SJCRH30 (cell line): ENCODE measurements at places on chromosomes 7 and 10. TPM values are rescaled to one million over a fixed set of nuclear protein-coding genes. Genes with fewer than 3 reads are reported as not detected.
A peak's percentile ranks its signal among the peaks of the same experiment; 100 is the strongest.

Gene TMEM140
- total RNA-seq = 0.12 TPM in 1 of 2 replicates, not detected in the other

Gene HTR5A
- not detected in 2 replicates for total RNA-seq

Gene EBF3
- total RNA-seq = 13.1 and 13.2 TPM in 2 replicates

Gene IDI2
- not detected in 2 replicates for total RNA-seq

Gene SUGCT
- 4.4 and 4.8 TPM in 2 replicates for total RNA-seq

Gene MCM10
- 49.5 and 53.1 TPM in 2 replicates for total RNA-seq

Gene IFIT1B
- not detected in 2 replicates for total RNA-seq

Gene CREB5
- 17.6 and 20.8 TPM in 2 replicates for total RNA-seq

Gene UPP1
- total RNA-seq = 2.4 and 3.7 TPM in 2 replicates

Gene NEUROG3
- total RNA-seq = 0.26 TPM in 1 of 2 replicates, not detected in the other

Gene RBP3
- not detected in 2 replicates for total RNA-seq

Gene NIPSNAP2
- 59.1 and 63.7 TPM in 2 replicates for total RNA-seq

Gene SLC29A4
- total RNA-seq = 39.8 and 43.1 TPM in 2 replicates

Gene LAMB1
- 100 and 106 TPM in 2 replicates for total RNA-seq

- peak; percentile 99 for DNase-seq
Measured at GRCh38 chr7:98810153-98810802, 59.5 kb downstream of the TMEM130 start.

DNA sequence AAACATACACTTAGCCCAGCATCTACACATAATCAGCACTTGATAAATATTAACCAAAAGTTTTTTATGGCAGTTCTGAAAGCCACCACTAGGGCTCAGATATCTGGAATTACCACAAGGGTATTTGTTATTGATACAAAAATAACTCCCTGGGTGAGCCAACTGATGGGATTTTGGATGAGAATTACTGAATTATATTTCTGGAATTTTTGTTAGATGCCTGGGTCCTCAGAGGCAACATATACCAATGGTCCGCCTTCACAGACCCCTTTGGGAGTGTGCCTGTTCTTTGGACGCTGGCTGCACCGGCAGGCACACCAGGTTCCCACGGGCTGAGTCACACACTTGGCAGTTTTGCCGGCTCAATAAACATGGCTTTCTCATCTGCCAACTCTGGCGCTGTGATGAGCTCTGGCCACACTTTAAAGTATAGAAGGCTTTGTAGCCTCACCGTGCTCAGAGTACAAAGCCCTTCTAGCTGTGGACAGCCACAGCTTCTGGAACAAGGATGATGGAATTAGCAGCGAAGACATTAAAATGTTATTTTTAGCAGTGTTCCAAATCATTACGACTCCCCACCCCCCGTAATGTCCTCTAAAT is 24.5 kb upstream of the EEPD1 start:
- peak; percentile 52 for DNase-seq

- peak; percentile 72 for DNase-seq
Measured at GRCh38 chr10:21496343-21497176, 28.9 kb downstream of the SKIDA1 start.

GRCh38 chr10:78214955-78215354 is 181.3 kb downstream of the RPS24 start:
- DNase-seq = no peak

- no peak for DNase-seq
Measured at GRCh38 chr10:62231805-62232204, 36.8 kb downstream of the RTKN2 start.

DNA sequence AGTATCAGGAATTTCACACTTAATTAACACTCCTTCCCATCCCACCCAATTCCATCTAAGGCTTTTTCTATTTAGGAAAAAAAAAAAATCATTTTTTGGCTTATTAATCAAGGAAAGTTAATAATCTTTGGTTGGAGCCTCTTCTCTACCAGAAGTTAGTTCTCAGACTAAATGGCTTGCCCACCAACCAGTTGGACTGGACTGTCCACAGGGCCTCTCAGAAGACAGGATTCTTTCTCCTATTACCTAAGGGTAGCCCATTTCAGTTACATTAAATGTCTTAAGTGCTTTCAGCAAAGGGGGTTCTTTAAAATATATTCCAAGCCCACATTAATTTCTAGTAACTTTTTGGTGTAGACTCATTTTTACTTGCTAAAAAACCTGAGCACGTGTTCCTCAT is 35.2 kb downstream of the GLUD1 start:
- DNase-seq = no peak

GRCh38 chr10:9994131-9994530 is 1023.5 kb upstream of the CELF2 start:
- no peak for DNase-seq

DNA sequence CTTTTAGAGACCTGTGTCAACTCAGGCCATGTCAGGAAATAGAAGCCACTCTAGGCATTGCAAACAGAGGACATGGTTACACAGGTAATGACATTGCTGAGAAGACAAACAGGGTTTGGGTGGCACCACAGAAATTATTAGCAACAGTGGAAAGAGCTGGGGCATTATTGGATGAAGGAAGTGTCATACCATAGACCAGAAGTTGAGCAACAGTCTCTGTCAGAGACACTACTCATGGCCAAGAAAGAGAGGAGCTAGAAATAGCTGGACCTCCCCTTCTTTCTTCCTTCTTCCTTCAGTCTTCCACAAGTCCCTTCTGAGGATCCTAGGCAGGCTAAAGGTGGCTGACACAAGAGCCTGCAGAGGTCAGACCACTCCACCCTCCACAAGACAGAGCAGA is 4.2 kb upstream of the LIPA start:
- DNase-seq = no peak

- DNase-seq = no peak
Measured at GRCh38 chr10:76393875-76394706, 962.7 kb downstream of the LRMDA start.

GRCh38 chr10:48811461-48811860 is 126.8 kb downstream of the WDFY4 start:
- no peak for DNase-seq

- no peak for DNase-seq
Measured at GRCh38 chr10:64097391-64098122, 576.4 kb downstream of the REEP3 start.

DNA sequence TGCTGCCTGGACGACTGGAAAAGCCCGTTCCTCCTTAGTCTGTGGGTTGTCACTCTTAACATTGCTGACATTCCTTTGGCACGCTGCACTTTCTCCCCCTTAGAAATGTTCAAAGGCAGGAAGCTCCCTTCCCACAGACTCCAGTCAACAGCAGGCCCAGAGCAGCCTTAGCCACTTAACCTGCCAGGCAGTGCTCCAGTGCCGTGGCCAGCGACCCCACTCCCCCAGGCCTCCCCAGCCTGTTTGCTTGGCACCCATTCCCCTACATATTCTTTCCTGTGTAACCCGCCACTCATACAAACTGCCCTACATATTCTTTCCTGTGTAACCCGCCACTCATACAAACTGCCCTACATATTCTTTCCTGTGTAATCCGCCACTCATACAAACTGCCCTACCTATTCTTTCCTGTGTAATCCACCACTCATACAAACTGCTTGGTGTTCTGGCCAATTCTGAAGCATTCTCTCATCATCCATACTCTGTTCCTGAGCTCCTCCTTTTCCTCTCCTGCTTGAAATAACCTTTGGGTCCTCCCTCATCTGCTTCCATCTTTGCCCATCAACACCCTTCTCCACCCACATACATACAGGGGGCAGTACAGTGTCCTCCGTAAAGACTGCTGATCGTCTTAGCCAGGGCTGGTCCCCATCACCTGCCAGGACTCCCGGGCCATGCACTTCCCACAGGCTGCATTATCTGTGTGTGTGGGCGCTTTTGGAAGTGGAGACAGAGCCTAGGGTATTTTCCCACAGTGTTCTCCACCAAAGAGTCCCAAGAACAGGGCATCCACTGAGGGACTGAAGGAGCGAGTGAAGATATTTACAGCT is 57.3 kb downstream of the ADARB2 start:
- DNase-seq = no peak

DNA sequence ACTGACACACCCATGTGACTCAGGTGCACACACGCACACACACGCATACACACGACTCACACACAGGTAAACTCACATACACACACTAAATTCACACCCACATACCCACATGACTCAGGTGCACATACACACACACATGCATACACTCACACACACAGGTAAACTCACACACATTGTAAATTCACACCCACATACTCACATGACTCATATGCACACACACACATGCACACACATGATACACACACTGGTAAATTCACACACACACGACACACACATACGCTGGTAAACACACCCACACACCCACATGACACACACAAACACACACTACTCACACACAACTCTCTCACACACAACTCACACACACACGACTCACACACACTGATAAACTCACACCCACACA is 63.6 kb downstream of the TCERG1L start:
- DNase-seq = no peak

DNA sequence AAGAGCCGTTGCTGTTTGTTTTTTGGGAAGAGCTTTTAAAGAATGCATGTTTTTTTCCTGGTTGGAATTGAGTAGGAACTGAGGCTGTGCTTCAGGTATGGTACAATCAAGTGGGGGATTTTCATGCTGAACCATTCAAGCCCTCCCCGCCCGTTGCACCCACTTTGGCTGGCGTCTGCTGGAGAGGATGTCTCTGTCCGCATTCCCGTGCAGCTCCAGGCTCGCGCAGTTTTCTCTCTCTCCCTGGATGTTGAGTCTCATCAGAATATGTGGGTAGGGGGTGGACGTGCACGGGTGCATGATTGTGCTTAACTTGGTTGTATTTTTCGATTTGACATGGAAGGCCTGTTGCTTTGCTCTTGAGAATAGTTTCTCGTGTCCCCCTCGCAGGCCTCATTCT is 31.6 kb downstream of the PFKFB3 start:
- no peak for DNase-seq

DNA sequence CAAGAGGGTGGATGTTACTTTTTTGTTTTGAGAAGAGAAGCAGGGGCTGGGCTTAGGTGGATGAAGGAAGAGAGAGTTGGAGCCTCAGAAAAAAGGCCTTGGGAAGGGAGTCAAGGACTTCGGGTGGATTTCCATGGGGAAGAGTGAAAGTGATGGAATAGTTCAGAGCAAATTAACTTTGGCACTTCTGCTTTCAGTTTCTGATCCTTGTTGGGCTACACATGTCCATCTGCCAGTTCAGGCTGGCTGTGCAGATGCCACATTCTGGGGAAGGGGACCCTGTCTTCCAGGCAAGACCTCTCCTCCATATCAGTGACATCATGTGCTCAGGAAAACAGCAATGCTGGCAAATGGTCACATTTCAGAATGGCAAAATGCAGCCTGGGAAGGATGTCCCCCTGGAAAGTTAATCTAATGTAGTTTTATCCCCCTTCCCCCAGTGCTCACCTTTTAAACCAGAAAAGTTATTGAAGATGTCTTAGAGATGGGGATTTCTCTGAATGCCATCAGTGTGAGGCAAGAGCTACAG is 86.0 kb downstream of the WDFY4 start:
- DNase-seq = no peak

- peak; percentile 74 for DNase-seq
Measured at GRCh38 chr10:66931340-66931948, 5.6 kb downstream of the LRRTM3 start.

DNA sequence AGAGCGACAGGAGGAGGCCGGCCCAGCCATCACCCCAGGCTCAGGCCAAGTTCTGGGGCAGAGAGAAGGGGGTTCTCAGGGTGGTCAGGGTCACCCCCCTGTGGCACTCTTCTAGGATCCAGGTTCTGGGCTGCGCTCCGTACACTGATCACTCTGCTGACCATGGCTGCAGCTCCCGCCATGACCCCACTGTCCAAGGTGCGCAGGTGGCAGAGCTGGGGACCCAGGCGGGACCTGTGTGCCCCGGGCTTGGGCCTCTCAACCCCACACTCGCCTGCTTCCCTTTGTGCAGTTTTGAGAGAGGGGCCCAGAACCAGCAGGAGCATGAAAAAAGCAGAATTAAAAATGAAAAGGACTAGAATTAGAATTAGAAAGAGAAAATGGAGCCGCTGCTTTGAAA is 227.1 kb downstream of the FANK1 start:
- DNase-seq = no peak

GRCh38 chr10:79031723-79032122 is 37.0 kb upstream of the ZMIZ1 start:
- no peak for DNase-seq

DNA sequence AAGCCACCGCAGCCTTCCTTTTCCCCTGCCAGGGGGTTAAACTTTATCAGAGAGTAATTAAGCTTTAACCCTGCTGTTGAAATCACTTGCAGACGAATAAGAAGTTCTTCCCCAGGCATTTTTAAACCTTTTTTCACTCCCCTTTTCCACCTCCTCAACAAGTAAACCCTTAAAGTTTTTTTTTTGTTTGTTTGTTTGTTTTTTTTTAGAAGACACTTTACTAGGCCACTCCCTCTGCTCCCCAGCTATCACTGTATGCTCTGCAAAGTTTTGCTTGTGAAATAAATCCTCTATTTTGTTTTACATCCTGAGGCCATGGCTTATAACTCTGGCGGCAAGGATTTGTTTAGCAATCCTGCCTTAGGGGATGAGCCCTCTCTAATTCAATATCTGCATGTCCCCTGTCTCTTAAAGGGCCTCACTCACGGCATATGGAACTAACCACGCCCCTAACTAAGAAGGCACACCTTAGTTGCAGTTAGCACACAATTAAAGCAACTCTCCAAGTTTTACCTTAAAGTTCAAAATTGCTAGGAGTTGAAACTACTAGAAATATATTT is 1354.7 kb upstream of the LRRTM3 start:
- peak; percentile 64 for DNase-seq

DNA sequence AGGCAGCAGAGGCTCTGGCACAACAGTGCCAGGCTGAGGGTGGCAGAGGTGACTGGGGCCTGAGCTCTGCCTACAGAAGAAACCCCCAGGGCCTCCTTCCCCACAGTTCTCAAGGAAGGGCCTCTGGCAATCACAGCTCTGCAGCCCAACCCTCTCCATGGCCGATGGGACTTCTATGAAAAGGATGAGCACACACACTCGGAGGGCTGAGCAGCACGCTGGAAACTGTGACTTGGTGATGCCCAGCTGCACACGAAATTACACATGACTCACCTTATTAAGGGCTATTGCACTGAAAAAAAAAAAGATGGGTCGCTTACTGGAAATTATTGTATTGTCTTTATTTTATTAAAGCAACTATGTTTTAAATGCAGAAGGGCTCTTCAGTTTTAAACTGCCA is 42.9 kb upstream of the LRRC18 start:
- DNase-seq = no peak

DNA sequence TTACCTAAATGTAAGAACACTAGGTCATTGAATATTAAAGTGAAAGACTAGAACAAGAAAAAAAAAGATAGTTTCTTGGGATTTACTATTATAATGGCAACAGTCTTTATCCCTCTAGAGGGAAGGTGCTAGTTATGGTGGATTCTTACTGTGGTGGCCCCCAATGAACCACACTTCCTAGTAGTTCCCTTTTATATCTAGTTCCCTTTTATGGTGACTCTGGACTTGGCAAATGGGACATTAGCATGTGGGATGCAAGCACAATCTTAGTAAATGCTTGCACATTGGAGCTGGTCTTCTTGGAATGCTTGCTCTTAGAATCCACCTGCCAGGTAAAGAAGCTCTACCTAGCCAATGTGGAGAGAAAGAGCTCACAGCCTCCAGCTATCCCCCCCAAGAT is 430.2 kb downstream of the LRMDA start:
- DNase-seq = no peak

- DNase-seq = no peak
Measured at GRCh38 chr10:113683300-113683699, 3.6 kb downstream of the CASP7 start.
